ENCODE measurements at places on chromosomes 2 and 18. TPM values are rescaled to one million over a fixed set of nuclear protein-coding genes. Genes with fewer than 3 reads are reported as not detected.

DNA sequence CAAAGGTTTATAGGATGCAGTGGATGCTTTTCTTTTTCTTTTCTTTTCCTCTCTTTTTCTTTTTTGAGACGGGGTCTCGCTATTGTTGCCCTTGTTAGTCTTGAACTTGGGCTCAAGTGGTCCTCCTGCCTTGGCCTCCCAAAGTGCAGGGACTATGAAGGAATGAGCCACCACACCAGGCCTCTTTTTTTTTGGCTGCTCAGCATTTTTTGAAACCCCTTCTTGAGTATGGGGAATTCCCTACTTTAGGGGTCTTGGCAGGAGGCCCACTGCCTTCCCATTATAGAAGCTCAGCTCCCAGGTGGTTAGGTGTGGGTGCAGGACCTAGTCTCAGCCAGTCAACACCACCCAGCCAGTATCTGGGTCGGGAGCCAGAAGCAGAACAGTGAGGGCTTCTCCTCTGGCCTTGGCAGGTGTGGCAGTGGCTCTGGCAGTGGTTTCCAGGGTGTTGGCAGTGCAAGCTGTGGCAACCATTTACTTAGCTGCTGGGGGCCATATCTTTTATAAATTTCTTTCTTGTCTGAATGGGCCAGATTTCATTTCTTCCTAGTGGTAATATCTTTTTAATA, 51.4 kb upstream of the ACYP2 start:
- no peak for DNase-seq

DNA sequence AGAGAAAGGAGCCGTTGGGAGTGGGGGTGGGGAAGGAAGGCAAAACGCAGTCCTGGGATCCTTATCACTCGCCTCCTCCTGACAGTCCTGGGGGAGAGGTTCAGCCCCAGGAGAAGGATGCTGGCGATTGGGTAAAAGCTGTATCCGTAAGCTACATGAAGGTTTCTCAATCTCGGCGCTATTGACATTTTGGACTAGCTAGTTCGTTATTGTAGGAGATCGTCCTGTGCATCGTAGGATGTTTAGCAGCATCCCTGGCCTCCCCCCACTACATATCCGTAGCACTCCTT, 511 bp upstream of the TP53I3 start:
- DNase-seq: no peak

GRCh38 chr18:2102022-2102421, 469.3 kb downstream of the METTL4 start:
- no peak for DNase-seq

- DNase-seq: no peak
Observed at GRCh38 chr2:226578373-226578772, 221.2 kb downstream of the IRS1 start.

- peak; percentile 87 for DNase-seq
Observed at GRCh38 chr2:27771548-27772335, at the start of gene MRPL33. TSS of gene MRPL33 (plus strand) at chr2:27771719. CDS start at chr2:27771778, 59 bp downstream.

DNA sequence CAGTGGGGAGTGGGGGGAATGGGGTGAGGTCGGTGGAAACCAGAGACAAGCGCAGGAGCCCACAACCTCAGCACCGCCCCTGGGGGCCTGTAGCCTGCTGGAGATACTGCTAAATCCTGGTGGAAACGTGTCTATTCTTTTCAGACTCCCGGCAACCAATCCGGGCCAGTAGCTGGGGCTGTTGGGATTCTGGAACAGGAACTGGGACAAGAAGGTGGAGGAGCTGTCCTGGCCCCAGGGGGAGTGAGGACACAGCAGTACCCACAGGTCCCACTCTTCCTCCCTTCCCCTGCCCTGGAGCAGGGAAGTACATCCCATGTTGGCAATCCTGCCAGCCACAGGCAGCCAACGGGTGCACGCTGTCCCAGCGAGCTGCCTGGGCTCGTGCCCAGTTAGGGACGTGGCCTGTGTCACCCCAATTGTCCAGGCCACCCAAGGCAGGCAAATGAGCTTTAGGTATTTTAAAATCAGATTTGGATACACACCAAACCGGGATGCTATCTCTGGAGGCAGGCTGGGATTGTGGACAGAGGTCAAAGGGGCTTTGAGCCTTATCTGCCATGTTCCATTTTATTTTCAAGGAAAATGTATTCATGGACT, 51.8 kb downstream of the HS1BP3 start:
- DNase-seq: no peak

- no peak for DNase-seq
Observed at GRCh38 chr2:69453475-69454129, 16.4 kb upstream of the NFU1 start.

DNA sequence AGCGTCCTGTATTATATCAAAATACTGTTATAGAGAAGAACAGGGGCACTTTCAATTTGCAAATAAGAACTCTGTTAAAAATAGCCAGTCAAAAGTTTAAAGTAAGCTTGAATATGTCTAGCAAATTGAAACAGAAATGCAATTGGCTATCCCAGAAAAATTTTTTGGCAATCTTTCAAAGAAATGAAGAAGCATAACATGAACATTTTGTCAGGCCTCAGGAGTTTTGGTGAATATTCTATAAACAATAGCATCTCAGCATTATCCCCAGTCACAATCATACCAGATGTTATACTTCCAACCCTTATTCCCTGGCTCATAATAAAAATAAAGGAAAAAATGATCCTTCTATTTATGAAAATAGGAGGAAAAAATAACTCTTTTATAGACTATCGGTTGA, 252.4 kb downstream of the GRB14 start:
- no peak for DNase-seq

DNA sequence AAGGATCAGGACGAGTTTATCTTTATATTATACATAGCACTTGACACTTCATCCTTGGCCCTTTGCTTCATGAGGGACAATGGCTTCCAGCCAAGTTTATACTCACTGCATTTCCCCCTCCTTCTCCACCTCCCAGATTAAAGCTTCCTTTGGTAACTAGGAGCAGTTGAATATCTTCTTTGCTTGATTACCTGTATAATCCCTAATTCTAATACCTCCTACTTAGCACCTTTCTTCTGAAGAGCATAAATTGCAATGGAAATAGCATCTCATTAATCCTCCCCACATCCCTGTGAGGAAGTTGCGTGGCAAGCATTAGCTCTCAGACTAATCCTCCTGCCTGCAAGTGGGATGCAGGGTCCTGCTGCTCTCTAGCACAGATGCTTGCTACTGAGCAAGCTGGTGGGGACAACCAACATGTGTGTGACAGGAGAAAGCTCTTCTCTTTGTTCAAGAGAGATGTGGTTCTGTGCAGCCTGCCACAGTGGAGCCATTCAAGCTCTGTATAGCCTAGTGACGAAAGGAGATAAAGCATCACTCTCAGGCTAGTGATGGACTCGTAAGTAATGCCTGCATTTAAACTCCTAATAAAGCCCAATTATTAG, 19.1 kb downstream of the KLHL14 start:
- DNase-seq: no peak

DNA sequence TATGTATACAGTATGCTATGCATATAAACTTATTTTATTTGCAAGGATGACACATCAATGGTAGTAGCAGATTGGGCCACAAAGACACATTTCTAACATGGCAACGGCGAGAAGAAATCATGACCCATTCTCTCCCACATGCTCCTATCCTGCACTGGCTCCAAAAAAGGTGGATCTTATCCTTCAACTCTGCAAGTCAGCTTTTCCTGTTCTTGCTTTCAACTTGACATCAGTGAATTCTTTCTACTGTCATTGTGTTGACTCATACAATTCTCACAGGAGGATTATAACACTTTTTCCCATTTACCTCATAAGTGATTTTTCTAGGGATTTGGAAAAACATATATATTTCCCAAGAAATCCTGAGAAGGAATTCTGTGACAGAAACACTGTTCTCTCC, 53.1 kb downstream of the ACVR1 start:
- no peak for DNase-seq

GRCh38 chr18:76121011-76121410, 374.0 kb downstream of the ZNF516 start:
- DNase-seq: no peak

- no peak for DNase-seq
Observed at GRCh38 chr2:104734937-104735586, 118.9 kb upstream of the POU3F3 start.

DNA sequence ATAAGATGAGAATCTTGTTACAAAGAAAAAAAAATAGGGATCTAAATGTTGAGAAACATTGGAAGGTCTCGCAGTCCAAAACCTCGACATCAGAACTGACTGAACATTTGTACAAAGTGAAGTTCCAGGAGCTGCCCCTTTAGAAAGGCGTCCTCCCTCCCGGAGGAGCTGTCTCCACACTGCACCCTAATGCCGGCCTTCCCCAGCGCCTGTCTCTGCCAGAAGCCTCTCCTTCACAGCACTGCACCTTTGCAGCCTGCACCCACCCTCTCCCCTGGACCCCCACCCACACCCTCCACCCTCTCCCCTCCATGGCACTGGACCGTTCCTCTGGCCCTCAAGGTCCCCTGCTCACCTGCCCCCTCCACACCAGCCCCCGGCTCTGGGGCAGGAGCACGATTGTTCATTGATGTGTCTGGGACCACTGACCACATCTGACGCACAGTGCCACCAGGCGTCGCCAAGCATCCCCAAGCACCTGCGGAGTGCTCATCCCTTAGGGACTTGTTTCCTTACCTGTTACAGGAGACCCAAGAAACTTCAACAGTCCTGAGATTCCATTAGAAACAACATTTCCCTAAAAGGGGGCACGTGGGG, 90.3 kb upstream of the SNTG2 start:
- DNase-seq: no peak

DNA sequence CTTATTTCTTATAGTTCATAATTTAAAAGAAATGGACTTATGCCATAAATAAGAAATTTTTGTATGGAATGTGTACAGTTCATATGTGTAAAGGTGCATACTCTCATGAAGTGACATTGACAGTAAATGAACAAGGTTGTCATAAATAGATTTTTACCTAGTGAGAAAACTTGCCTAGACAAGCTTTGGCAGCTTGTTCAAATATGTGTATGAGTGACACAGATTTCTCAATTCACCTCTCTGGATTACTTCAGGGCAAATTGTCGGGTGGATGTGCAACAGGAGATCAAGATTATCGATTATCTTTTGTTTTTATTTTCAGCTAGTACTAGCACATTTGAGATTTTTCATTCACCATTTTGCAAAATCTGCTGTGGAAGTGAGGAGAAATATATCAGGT, 758.1 kb upstream of the ACVR2A start:
- DNase-seq: no peak

DNA sequence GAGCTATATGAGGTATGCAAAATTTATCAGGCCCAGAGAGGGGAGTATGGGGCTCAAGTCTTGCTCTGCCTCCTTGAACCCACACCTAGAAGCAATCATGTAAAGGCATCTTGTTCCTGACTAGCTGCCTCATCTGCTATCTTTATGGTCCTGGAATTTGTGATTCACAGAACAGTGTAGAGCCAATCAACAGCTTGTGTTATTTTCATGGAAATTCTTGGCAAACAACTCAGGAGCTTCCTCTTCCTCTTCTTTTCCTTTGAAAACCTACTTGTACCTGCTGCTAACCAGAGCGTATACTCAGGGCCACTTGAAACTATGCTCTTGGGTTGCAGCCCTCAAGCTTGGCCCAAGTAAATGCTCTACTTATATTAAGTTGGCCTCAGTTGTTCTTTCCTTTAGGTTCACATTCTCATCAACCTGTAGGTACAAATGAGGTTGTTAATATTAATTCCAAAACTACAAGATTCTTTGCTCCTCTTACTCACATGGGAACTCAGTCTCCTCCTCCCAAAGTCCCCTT, 3.5 kb upstream of the NOSTRIN start:
- no peak for DNase-seq

DNA sequence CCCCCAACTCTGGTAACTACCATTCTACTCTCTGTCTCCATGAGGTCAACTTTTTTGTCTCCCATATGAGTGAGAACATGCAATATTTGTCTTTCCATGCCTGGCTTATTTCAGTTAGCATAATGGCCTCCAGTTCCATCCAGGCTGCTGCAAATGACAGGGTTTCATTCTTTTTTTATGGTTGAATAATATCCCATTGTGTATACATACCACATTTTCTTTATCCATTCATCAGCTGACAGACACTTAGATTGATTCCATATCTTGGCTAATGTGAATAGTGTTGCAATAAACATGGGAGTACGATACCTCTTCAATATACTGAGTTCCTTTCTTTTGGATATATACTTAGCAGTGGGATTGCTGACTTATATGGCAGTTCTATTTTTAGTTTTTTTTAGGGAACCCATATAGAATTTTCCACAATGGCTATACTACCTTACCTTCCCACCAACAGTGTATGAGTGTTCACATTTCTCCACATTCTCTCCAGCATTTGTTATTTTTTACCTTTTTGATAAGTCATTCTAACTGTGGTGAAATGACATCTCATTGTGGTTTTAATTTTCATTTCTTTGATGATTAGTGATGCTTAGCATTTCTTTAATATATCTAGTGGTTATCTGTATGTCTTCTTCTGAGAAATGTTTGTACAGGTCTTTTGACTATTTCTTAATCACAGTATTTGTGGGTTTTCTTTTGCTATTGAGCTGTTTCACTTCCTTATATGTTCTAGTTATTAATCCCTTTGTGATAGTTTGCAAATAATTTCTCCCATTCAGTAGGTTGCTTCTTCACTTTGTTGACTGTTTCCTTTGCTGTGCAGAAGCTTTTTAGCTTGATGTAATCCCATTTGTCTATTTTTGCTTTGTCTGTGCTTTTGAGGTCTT, 112.2 kb downstream of the SRBD1 start:
- DNase-seq: no peak

GRCh38 chr18:9994701-9995235, 81.0 kb downstream of the VAPA start:
- DNase-seq: no peak

GRCh38 chr2:23624915-23625314, 239.9 kb downstream of the KLHL29 start:
- no peak for DNase-seq

TDRD15 gene
- polyA plus RNA-seq: not detected

UGT1A5 gene
- polyA plus RNA-seq: not detected

CHST9 gene
- polyA plus RNA-seq: 4.9 TPM

CYP1B1 gene
- 147 TPM for polyA plus RNA-seq

CXCR1 gene
- polyA plus RNA-seq: 0.08 TPM

DAW1 gene
- polyA plus RNA-seq: 0.50 TPM

CABLES1 gene
- 26.5 TPM for polyA plus RNA-seq

CAPN14 gene
- 0.06 TPM for polyA plus RNA-seq

BMP10 gene
- not detected for polyA plus RNA-seq

ABCG8 gene
- 1.0 TPM for polyA plus RNA-seq

GATA6 gene
- 10.6 TPM for polyA plus RNA-seq

PTPRN gene
- 0.31 TPM for polyA plus RNA-seq

POTEF gene
- polyA plus RNA-seq: not detected
